ENCODE measurements at places on chromosomes 2 and 18.

GRCh38 chr2:88195246-88195645 lies 25.1 kb downstream of the THNSL2 start:
- no peak for DNase-seq

DNA sequence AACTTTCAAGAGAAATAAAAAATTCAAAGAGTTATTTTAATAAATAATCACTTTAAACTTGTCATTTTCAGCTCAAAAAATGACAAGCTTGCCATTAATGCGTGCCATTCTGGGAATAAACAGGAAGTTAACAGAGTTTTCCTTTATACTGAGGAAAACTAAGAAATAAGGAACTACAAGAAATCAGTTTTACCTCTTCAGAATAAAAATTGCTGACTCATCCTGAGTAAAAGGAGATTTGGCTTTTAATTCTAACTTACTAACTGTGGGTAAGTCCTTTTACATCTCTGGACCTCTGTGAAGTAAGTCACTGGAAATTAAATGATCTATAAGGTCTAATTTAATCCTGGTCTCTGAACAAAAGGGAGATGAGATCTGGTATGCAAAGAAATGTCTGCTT lies 16.1 kb downstream of the CEBPZ start:
- no peak for DNase-seq

GRCh38 chr2:41949883-41950665 lies 97.7 kb upstream of the PKDCC start:
- no peak for DNase-seq

- DNase-seq = no peak
These were observed 50.9 kb downstream of the COL3A1 start for GRCh38 chr2:189024901-189025618.

- no peak for DNase-seq
These were observed 506 bp downstream of the BMPR2 start for GRCh38 chr2:202376460-202377206.

GRCh38 chr2:37838541-37839167 lies 86.4 kb upstream of the RMDN2 start:
- DNase-seq = no peak

GRCh38 chr2:135074216-135074615 lies 22.1 kb downstream of the RAB3GAP1 start:
- DNase-seq = no peak

DNA sequence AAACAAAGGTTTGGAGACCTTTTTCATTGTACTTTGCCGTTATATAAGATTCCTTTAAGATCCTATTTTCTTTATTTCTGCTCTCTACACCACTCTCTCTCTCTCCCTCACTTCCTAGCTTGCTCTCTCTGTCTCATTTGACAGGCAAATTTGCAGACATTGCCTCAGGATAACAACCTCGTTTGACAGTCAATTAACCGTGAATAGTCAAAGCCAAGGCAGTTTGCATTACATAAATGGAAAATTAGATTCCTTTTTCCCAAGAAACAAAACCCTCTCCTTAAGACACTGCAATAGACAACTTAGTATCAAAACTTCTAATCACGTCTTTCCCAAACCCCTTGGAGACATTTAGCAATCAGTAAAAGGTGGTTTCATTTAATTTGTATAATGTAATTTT lies 7.4 kb downstream of the SKOR2 start:
- no peak for DNase-seq

- DNase-seq = no peak
These were observed 466.0 kb downstream of the PTH2R start for GRCh38 chr2:208872591-208872990.

GRCh38 chr2:109128616-109129355 lies at the start of gene SH3RF3:
TSS of gene SH3RF3 (plus strand) at chr2:109129205.
- no peak for DNase-seq

DNA sequence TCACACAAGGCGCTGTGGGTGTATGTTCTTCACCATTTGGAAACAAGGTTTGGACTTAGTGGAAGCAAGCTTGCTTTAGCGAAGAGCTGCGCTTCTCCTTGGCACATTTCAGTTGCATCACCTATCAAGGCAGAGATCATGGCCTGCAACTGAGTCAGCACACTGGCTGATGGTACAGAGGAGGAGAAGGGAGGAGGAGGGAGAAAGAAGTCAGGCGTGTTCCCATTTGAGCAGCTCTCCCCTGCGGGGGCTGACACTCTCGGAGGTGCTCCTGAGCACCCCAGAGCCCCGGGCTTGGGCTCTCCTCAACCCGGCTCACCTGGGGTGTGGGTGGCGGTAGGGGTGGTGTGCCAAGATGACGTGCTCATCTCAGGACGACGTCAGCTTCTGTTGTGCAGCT lies 6.0 kb upstream of the SERPINB5 start:
- no peak for DNase-seq

- no peak for DNase-seq
These were observed 100.9 kb downstream of the WDSUB1 start for GRCh38 chr2:159185401-159186130.

DNA sequence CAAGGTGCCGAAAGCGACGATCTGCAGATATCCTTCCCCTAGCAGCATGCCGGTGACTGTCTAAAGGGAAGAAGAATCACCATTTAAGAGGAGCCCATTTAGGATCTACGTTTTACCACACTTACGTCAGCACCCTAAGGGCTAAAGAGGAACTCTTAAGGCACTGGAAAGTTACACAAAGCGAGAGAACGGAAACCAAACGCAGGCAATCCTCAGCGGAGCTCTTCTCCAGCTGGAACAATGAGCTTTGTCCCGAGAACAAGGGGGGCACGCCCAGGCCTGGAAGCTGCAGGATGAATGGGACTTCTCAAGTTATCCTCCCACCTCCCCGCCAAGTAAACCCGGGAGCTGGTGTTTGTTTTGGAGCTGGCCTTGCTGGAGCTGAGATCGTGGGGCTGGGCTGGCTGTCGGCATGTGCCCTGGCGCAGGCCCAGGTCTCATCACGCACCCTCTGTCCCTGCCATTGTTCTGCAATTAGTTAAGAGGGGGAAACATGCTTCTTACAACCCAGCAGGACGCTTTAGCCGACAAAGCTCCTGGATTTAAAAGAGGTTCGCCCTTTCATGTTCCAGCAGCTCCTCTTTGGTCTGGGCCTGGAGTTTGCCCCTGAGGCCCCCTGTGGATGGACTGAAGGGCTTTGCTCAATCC lies 36.4 kb downstream of the PXDN start:
- no peak for DNase-seq

- DNase-seq = no peak
These were observed 1.2 kb downstream of the MRPL19 start for GRCh38 chr2:75647771-75648170.

GRCh38 chr2:61786876-61787275 lies 67.0 kb downstream of the FAM161A start:
- DNase-seq = no peak

GRCh38 chr2:42195559-42195958 lies 26.4 kb downstream of the EML4 start:
- no peak for DNase-seq

DNA sequence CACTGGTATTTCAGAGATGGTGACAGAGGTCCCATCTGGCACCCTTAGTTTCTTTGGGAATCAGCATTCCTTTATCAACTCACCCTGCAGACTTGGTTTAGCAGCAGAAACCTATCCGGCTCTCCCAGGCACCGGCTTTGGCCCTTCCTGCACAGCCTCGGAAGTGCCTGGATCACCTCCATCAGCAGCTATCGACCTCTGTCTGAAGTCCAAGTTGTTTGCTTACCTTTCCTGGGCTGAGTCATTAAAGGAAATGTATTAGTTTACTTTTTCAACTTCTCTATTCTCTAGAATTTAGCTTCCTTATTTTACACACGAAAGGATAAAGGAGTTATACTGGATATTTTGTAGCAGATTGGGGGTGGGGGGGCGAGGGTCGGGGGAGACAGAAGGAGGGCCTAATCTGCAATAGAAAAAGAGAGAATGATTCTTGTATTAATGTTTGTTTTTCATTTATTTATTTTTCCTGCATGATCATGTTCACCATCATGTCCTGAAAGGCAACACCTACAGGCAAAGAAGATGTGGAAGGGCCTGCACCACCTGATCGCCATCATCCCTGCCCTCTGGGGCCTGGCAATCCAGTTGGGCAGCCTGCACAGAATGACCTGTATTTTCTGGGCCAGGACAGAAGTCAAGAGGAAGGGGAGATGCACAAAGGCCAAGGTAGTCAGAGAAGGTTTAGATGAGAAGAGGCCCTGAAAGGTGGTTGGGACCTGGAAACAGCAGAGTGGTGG lies 22.1 kb upstream of the MAT2A start:
- no peak for DNase-seq

DNA sequence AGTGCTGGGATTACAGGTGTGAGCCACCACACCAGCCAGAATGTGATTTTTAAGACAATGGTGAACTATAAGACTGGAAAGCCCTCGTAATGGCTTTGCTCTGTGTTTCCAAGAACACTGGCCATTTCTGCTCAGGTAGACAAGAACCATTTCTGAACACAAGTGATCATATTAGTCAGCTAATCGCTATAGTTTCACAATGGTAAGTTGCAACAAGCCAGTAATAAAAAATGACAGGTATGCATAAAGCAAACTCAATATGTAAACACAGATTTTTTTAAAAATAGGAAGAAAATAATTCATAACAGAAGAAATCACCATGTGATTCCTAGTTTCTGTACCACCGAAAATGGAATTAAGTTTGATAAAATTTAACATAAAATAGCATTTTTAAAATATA lies 166.5 kb downstream of the THADA start:
- DNase-seq = no peak

Data from AG09309 (cell line).